ENCODE measurements at places on chromosomes 12 and 14.

DNA sequence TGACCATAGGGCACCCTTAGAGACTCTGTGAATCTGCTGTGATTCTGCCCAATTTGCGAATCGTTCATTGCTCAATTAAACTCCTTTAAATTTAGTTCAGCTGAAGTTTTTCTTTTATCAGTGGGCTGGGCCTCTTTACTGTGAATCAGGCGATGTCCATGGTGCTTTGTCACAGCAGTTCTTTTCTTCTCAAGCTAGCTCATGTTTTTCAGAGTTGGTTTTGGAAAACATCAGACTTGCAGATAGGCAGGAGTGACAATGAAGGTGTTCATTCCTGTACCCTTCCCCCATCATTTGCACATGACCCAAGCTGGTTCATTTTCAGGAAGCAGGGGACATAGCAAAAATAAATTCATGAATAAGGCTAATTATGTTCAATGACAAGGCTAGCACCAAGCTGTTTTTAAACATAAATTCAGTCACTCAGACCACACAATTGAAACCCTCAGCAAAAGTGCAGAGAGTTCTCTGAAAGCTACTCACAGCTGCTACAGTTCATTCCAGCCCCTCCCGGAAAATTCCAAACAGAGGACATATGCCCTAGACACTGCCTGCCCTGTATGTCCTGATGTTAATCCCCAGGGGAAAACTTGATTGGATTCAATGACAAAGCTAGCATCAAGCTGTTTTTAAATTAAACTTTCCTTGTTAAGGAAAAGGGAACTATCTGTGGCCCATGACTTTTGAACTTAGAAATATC is 383.3 kb downstream of the C12orf75 start:
- no peak for DNase-seq

DNA sequence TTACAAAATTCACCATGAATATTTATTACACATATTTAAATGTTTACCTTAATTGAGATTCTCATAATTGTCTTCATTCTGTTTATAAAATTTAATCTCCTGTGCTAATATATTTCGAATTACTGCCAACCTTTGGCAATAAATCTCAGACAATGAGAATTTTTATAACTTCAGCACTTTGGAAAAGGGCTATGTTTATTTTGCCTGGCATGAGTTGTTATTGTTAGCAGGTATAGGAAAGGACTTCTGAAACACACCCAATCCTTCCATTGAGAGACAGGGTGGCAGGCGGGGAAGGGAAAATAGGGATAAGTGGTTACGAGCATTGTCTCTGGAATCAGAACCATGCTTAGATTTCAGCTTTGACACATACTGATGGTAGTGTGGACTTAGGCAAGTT is 12.1 kb upstream of the MSRB3 start:
- no peak for DNase-seq

DNA sequence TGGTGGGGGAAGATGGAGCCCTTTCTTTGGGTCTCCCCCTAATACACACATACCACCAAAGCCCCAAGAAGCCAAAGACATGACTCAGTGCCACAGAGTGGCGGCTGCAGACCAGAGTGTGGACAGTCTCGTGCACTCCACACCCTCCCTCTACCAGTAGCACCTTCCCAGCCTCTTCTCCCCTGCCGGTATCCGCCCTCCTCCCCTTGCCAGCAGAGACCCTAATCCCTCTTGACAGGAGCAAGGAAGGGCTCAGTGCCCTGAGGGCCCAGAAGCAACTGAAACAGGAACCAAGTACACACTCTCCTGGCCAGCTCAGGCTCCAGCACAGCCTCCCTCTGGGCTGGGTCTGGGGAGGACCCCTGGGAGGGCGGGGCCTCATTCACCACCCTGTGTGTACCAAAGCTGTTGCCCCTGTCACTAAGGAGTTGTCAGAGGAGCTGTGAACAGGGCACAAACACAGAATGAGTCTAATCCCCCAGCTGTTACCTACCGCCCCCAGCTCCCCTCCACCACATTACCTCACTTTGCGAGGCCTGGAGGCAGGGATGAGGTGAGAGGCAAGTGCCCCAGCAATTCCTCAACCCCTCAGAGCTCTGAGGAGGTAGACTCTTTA is 8.2 kb downstream of the SPRYD3 start:
- no peak for DNase-seq

DNA sequence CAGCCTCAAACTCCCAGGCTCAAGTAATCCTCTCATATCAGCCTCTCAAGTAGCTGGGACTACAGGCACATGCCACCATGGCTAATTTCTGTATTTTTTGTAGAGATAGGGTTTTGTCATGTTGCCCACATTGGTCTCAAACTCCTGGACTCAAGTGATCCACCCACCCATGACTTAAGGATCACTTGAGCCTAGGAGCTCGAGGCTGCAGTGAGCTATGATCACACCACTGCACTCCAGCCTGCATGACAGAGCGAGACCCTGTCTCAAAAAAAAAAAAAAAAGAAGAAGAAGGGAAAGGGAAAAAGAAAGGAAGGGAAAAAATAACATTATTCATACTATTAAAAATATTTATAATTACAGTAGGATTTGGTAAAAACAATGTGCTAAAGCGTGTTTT is 19.2 kb downstream of the EPS8 start:
- no peak for DNase-seq
